Stimulated activated naive CD8-positive, alpha-beta T cell treated with anti-CD3 and anti-CD28 coated beads, Interleukin-15, Interleukin-2, amounts not matched to agents 100 U/mL and 50 U/mL, for 24 hours (primary cell): ENCODE measurements at places on chromosomes 6 and 20.

- DNase-seq, result peak; percentile 81
Measured at GRCh38 chr6:149750136-149750609, 632 bp downstream of the PCMT1 start.

DNA sequence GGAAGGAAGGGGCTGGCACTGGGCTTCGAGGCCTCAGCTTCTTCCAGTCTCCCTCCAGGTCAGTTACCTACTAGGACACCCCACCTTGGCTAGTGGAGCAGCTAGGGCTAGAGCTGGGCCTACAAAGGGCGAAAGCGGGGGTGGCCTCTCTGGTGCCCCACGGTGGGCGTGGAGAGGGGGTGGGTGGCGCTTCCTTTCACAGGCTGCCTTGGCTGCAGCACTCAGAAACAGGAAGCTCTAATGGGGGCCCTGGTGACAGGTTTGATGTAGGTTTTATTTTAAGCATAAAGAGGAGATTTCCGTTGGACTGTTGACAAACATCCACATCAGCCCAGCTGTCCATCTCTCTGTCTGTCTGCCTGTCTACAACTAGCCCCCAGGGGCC, 13.4 kb downstream of the FAM110A start:
- DNase-seq, result peak; percentile 62

- no peak for DNase-seq
Measured at GRCh38 chr6:21202521-21202920, 391.0 kb upstream of the SOX4 start.

GRCh38 chr6:54244430-54244829, 63.8 kb upstream of the TINAG start:
- no peak for DNase-seq

GRCh38 chr20:25076201-25076600, 5.7 kb downstream of the VSX1 start:
- no peak for DNase-seq
